Activated naive CD4-positive, alpha-beta T cell treated with anti-CD3 and anti-CD28 coated beads, Interleukin-2, amount 50 U/mL, for 72 hours (primary cell): ENCODE measurements at places on chromosomes 1 and 21. TPM values are rescaled to one million over a fixed set of nuclear protein-coding genes. Genes with fewer than 3 reads are reported as not detected.

GRCh38 chr1:196501760-196502428 lies 106.3 kb downstream of the KCNT2 start:
- no peak for DNase-seq

DNA sequence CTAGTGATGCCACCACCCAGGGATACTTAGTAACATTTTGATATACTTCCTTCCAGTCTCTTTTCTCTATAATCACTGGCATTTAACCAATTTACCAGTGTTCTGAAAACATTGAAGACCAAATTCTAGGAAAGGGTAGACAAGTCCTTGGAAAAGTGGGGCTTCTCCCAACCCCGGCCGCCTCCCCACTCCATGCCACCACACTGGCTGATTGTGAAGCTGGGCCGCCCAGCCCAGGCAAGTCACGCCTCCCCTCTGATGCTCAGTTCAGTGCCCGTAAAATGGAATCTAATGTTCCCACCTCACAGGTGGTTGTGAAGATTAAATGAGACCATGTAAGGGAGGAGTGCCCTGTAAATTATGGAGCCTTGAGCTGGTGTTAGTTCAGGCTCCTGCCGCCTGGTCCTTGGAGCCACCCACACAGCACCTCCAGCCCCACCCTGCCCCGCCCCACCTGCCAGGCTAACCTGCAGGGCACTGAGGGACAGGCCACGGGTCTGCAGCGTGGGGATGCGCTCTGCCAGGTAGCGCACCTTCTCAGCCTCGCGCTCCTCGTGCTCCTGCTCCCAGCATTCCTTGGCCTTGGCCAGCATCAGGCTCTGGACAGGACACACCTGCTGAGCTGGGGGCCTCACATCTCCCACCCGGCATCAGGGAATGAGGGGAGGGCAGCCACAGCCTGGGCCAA lies 7.3 kb downstream of the TNNI1 start:
- DNase-seq: no peak

DNA sequence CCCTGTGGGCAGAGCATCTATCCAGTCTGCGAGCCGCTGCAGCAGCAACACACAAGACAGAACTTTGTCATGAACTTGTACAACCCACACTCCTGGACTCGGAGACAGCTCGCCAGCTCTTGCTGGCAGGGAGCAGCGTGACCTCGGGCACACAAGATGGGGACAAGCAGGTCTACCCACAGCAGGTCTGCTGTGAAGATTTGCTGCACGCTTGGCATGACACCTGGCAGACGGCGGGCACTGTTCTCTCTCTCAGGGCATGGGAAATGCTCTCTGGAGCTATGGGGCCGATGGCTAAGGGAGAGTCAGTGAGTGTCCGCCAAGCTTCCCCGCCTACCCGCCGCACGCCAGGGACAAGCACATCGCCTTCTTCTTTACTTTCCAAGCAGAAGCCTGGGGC lies 90.0 kb downstream of the STUM start:
- DNase-seq: no peak

DNA sequence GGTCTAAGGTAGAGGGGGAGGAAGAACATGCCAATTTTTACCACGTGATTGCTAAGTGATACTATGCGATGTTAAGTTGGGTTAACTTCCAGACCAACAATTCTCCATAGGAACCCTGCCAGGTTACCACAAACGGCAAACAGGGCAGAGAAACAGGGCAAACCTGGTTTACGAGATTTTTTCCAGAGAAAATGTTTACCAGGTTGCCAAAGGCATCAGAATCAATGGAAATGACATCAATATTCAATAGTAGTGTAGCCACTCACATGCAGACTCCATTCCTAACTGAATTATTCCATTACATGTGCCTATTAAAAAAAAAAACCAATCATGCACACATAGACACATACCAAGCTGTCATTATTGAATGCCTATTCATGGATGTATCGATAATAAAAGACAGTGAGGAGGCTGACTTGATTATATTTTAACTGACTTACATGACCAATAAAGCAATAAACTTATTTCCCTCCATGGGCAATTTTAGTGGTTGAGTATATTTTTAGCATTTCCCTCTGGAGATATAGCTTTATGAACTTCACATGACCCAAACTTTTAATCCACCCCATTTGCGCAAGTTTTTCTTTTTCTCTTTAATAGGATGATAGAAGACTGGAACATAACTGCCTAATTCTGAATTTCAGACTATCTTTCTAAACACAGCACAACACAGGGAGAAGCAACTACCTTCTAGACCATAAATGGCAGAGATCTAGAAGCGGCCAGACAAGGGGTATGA lies 40.5 kb upstream of the KCNE1 start:
- no peak for DNase-seq

ELAVL4 gene
- total RNA-seq: not detected

- DNase-seq: no peak
These were observed 62.9 kb upstream of the TMPRSS2 start for GRCh38 chr21:41570791-41571355.

DNA sequence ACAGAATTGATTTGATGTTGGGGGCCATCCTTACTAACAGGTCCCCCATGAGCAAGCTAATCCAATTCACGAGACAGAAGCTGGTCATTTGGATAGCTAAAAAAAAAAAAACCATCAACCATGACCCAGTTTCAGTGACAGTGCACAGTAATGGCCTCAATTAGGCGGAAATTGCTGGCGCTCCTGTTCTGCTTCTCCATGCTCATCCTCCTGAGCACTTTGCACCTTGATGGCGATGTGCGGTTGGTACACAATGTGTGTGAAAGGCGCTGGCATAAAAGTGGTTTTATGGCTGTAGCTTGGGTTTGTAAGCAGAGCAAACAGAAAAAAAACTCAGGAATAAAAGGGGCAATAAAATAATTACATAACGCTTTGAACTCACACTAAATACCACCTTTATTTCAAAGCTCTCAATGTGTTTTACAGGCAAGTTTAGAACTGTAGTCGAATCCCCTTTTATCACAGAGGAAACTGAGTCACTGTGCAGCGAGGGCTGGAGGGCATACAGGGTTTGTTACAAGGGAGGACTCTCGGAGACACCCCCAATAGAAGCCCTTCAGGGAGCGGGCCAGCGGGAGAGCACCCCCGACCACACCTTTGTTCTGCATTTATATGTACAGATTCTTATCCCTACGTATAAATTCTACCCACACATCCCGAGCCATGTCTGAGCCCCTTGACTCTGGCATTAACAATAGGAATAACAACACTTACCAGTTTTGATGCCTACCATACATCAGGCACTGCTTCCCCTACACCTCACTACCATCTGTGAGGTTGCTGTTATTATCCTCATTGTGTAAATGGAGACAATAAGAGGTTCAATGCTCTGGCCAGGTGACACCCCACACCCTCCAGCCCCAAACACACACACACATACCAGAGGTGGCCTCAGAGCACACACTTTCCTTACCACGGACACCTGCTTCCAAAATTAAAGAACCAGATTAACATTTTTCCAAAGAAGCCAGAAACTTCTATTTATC lies 213.5 kb upstream of the IRF2BP2 start:
- no peak for DNase-seq

- no peak for DNase-seq
These were observed 6.7 kb downstream of the CNIH3 start for GRCh38 chr1:224622831-224623230.

DNA sequence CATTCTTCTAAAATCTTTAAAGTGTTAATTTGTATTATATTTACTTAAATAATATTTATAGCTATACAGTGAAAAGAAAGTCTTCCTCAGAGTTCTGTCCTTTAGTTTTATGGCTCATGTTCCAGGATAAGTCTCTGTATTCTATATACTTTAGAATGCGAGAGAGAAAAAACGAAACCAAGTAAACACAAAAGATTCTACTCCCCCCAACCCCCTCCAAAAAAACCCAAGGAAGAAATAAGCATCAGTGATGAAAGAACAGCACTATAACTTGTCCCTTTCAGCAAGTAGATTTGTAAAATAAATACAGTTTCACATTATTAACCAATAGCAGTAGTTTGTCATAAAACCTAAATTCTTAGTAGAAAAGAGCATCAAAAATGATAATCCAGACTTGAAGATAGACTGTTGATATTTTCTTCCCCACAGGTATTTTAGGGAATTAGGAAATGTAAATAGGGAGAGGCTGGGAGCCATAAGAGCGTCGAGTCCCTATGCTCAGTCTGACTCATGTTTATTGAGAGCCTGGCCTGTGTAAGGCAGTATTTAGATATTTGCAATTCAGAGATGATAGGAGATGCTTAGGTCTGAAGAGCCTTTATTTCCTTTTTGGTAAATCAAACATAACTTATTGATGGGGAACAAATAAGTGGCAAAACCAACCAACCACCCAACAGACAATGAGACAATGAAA lies 35.5 kb downstream of the CDC14A start:
- no peak for DNase-seq

DNA sequence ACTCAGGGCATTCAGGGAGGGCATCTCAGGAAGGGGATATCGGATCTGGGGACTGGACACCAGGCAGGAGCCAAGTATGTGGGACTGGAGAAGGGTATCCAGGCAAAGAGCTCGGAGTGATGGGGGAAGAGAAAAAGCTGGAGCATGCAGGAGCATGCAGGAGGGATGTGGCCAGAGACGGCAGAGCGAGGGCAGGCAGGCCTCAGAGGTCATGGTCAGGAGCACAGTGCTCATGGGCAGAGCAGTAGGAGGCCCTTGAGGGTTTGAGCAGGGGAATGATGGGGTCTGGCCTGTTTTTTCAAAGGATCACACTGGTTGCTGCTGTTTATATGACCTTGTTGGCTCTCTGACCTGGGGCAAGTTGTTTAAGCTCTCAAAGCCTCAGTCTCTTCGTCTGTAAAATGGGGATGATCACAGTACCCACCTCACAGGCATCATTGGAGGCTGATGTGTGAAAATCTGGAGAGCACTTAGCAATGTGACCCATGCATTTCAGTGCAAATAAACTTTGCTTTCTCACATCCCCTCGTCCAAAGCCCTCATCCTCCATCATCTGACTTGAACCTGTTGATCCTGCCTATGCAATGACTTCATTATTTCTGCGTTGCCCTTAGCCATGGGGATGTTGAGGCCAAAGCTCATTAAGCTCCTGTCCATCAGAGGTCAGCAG lies 273.1 kb downstream of the MATN1 start:
- DNase-seq: no peak

DNA sequence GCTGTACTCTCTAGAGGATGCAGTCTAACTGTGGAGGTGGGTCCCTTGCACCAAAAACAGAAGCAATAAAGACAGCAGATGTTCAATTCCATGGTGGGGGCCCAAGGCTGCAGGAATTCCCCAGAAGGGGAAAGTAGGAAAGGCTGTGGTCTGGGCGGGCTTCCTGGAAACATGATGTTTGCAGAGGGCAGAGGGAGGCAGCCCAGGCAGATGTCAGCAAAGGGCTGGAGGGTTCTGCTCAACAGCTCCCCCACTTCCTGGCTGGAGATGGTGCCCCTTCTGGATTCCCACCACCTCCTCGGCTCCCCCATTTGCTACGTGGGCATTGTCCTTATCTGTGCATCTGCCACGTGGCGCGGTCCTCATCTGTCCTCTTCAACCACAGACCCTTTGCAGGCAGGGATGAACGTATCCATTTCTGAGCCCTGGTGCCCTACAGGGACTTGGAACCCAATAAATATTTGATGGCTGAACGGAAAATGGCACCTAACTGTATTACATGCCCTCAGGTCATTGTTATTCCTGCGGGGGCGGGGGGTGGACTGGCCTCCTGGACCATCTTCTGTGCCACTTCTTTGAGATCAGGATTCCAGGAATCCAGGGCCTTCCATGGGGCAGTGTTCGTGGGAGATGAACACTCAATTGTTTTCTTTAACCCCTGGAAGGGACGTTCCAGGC lies 8.4 kb upstream of the GUCA2B start:
- DNase-seq: no peak

RNU1-2 gene
- total RNA-seq: 1,722 TPM

DNA sequence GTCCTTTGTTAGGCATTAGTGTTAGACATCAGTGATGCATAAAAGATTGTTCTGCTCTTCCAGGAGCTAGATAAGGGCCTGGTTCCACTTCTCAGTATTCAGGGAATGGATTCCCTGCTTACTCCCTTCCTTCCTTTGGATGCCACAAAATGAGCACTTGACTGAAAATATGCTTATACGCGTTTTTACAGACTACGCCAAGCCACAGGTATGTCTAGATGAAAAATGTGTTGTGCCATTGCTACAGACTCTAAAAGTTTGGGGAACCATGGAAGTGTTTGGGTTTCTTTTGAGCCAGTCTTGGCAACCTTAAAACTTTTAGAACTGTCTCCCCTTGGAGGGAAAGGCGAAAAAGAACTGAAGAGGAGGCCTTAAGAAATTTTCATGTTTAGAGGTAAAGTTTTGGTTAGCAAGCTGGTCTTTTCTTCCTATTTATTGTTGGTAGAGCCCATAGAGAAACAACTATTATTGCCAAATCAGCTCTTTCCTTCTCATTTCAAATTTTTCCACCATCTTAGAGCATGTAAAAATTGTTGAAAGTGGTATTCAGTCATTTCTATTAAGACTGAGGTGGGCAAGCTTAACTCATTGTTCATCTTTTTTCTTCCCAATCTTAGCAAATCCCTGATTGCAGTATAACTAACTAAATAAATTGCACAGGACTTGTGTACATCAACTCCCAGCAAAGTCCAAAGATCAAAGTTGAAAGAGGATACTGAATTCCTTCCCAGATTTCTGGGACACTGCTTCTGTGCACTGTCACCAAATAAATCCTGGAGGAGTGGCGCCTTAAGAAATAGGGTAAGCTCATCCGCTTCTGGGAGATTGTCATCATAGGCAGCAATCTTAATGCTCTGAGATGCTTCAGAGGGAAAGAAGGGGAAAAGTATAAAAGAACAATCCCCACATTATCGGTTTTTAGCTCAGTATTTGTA lies 18.9 kb downstream of the FGGY start:
- no peak for DNase-seq

DNA sequence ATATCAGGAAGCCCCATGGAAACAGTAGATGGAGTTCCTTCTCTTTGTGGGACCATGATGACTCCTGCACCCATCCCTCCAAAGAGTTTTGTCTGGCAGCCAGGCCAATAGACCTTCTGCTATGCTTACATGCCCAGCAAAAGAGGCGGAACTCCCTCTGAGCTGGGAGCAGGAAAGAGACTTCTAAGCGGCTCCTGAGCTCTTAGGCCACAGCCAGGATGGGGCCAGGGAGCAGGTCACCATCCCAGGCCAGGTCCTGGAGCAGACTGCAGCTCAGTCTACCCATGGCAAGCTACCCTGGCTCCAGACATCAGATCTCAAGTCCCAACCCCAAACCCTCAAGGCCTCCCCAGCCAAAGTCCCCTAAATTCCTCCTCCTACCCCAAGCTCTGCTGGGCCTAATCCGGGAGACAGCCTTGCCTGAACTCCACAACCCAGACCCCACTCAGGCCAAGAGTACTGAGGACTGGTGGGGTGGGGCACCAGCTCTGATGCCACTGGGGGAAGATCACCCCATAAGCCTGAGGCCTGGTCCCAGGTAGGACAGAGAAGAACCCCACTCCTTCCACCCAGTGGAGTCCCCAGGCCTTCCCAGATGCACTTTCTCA lies 387.9 kb downstream of the MATN1 start:
- no peak for DNase-seq

CENPS gene
- total RNA-seq: 16.7 TPM
